ENCODE measurements at places on chromosomes 3 and 15.
A peak's percentile ranks its signal among the peaks of the same experiment; 100 is the strongest.

GRCh38 chr15:74988007-74988800 is 7.2 kb upstream of the SCAMP5 start:
- peak; percentile 69 for DNase-seq

- no peak for DNase-seq
These were observed 251.4 kb upstream of the ROPN1 start for GRCh38 chr3:124243177-124243859.

GRCh38 chr15:75663931-75664421 is 16.3 kb downstream of the SNX33 start:
- DNase-seq: no peak

GRCh38 chr15:55353025-55353424 is 34.0 kb downstream of the PIGB start:
- no peak for DNase-seq

DNA sequence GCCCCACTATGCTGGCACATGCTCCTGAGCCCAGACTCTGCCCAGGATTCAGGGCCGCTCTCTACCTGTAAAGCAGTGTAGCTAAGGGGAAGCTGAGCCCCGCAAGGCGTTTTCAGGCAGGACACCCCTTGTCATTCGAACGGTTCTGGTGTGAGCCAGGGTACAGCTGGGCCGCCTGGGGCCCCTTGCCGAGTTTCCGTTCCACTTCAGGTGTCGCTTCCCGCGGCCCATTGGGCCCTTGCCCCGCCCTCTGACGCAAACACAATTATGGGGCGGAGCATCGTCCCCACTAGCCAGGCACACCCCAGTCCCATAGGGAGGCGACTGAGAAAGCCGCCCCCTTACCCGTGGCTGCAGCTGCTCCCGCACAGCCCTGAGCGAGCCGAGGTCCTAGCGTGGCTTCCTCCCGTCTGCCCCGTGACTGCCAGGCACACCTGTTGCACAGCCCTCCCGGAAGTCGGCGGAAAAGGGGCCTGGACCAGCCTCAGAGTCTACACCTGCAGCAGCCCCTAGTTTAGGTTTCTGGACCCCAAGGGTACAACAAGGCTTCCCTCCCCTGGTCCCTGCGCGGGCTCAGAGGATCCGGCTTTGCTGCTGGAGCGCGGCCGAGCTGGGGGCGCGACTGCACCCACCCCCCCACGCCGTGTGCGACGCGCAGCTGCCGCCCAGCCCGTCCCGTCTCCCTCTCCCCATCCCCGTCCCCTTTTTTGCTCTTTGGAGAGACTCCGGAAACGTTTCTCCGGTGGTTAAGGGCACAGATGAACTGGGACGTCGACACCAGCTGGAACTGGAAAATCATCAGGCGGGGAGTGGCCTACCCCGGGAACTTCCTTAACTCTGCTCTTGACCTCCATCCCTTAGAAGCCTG is at the start of gene PLSCR2:
Gene PLSCR2, minus strand, starts transcription at position 412 of the 868 bp plus-strand sequence. CDS start 9,657 bp downstream, outside the sequence.
- DNase-seq: peak; percentile 46

- DNase-seq: no peak
These were observed 49.7 kb upstream of the FBN1 start for GRCh38 chr15:48695088-48695826.

DNA sequence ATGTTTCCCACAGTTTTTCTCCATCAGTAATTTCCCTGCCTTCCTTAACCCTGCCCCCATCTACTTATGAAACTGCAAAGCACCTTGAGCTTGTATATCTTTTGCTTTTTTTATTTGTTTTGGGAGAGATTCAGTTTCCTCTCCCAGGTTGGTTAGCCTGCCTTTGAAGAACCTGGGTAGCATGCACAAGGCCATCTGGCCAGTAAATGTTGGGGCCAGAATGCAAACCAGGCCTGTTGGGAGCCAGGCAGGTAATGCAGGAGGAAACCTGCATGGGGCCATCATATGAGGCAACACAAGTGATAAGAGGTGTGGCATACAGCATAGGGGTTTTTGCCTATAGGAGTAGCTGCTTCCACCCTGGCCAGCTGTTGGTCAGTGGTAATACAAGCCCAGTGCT is 17.7 kb downstream of the SYNPR start:
- DNase-seq: no peak

GRCh38 chr3:189983612-189984011 is 137.1 kb downstream of the P3H2 start:
- no peak for DNase-seq

DNA sequence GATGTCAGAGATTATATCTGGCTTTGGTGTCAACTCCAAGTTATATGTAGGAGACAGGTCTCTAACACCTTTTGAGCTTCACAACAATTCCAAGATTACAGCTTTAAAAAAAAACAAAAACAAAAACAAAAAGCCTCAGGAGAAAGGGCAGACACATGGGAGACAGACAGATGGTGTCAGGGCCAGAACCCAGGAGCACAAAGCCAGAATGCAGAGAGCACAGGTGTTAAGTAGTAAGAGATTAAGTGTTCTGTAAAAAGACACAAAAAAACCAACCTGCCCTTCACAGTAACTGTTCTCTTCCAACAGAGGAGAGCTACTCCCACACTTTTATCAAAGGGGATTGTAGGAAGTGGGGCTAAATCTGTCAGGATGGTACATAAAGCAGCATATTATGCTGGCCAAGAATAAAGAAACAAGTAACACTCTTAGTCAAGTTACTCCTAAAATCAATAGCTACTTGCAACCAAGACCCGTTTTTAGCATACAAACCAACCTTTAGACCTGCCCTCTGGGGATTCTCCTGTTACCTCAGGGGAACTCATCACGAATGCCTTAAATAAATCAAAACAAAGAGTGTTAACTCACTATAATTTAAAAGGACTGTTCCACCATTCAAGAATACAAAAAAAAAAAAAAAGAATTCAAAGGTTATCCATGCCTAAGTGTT is 5.9 kb downstream of the CPEB1 start:
- DNase-seq: no peak

DNA sequence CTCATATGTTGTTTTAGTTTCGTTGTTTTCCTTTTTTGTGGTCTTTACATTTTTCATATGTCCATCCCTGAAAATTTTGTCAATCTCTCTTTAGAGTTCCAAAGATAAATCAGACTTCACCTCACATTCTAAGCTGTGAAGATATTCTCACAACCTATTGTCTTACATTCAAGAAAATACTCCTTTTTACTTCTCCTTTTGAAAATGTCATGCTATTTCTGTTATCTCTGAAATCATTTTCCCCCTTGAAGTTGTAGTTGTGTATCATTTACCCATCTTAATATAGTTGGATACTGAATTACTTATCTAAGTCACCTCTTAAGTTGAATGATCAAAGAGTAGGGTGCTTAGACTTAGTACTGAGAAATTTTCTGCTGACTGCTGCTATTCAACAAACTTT is 74.3 kb downstream of the DCUN1D1 start:
- DNase-seq: no peak
